ENCODE measurements at places on chromosomes 12 and 14.

- H3K36me3 ChIP-seq, result no peaks in the 10 kb centered on the region
- no peak overlapping the region for H3K4me3 ChIP-seq
Observed at GRCh38 chr12:52581481-52581880, 7.8 kb upstream of the KRT74 start.

DNA sequence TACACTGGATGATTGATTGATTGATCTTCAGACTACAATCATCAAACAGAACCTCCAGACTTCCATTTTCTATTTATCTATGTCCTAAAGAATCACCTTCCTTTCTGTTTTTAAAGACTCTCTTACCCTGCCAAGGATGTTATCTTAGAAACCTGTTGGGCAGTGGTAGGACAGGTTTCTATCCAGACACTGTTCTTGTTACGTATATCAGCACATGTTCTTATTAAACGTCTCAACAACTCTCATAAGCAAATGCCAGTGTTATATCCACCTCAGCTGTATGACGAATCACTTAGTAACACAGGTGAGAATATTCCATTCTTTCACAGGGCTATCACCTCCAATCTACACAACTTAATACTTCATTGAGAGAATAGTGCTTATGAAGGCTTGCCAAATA lies 40.2 kb upstream of the RPL10L start:
- no peak overlapping the region for H3K4me3 ChIP-seq
- H3K36me3 ChIP-seq, result no peaks in the 10 kb centered on the region
- H3K27me3 ChIP-seq, result no peaks in the 10 kb centered on the region

DNA sequence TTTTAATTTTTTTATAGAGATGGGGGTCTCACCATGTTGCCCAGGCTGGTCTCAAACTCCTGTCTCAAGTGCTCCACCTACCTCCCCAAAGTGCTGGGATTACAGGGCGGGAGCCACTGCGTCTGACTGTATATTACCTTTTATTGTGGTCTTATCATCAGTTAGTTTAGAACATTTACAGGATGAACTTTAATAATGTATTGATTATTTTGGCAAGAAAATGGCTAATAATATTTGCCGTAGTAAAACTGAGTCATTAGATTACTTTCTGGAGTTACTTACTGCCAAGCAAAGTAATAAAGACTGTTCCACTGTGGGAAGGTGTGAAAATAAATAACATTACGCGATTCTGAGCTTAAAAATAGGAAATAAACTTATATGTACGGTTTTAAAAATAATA lies 21.9 kb upstream of the KDM2B start:
- no peaks in the 10 kb centered on the region for H3K36me3 ChIP-seq
- no peaks in the 10 kb centered on the region for H3K27me3 ChIP-seq
- no peaks in the 10 kb centered on the region for H3K4me1 ChIP-seq
- H3K4me3 ChIP-seq, result no peak overlapping the region

- no peaks in the 10 kb centered on the region for H3K4me1 ChIP-seq
- H3K36me3 ChIP-seq, result peaks cover 14% of the 10 kb centered on the region
- H3K27ac ChIP-seq, result no peak overlapping the region
Observed at GRCh38 chr14:65027127-65027799, 40.6 kb downstream of the FNTB start.

DNA sequence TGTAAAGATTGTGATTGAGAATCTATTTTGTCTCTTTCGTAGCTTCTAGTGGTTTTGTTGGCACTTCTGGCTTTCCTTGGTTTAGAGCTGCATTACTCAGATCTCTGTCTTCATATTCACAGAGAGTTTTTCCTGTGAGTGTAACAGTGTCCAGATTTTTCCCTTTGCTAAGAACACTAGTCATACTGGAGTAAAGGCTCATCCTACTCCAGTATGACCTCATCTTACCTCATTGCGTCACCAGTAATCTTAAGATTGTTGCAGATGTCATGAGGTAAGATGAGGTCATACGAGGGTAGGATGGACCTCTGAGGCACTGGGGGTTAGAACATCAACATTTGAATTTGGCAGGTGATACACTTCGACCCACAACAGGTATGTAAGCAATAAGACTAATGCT lies 461.2 kb downstream of the FLRT2 start:
- no peak overlapping the region for H3K4me3 ChIP-seq
- H3K27ac ChIP-seq, result no peak overlapping the region
- no peaks in the 10 kb centered on the region for H3K4me1 ChIP-seq
- H3K27me3 ChIP-seq, result no peaks in the 10 kb centered on the region

DNA sequence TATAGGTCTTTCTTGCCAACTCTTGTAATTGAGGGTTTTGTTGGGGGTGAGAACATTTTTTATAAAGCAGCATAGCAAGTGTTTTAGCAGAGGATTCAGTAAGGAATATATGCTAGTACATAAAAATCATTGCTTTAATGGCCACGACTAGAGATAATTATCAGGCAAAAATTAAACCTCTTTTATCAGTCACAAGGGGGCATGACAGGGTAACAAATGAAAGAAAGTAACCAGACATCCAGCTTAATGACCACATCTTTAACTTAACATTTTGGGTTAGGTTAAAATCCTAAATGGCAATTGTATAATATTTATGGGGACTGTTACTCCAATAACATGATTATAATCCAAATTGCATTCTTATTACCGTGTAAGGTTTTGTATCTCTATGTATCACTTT lies 119.6 kb downstream of the LRRIQ1 start:
- H3K4me3 ChIP-seq, result no peak overlapping the region
- no peaks in the 10 kb centered on the region for H3K36me3 ChIP-seq
- no peak for DNase-seq
- no peaks in the 10 kb centered on the region for H3K4me1 ChIP-seq

- H3K4me1 ChIP-seq, result no peaks in the 10 kb centered on the region
- no peak for DNase-seq
- peaks cover 68% of the 10 kb centered on the region for H3K36me3 ChIP-seq
- no peak overlapping the region for H3K27ac ChIP-seq
- H3K27me3 ChIP-seq, result no peaks in the 10 kb centered on the region
- H3K4me3 ChIP-seq, result no peak overlapping the region
Observed at GRCh38 chr12:67302162-67302561, 33.0 kb downstream of the CAND1 start.

DNA sequence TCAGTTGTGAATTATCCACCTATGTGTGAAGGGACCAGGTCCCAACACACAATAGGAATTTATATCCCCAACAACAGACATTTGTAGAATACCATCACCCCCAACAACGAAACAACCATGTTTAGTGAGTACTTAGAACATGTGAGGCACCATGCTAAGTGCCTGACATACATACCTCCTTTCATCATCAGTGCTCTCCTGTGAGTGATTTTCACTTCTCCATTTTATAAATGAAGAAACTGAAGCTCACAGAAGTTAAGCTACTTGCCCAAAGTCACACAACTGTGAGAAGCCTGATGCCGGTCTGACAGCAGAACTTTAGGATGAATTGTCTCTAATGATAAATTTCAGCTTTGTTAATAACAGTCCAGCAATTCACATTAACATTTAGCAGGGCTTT lies 35.4 kb downstream of the SPTB start:
- H3K4me3 ChIP-seq, result no peak overlapping the region
- H3K27ac ChIP-seq, result no peak overlapping the region
- H3K27me3 ChIP-seq, result peaks cover 73% of the 10 kb centered on the region
- DNase-seq, result no peak
- peaks cover 7% of the 10 kb centered on the region for H3K4me1 ChIP-seq

- H3K27ac ChIP-seq, result no peak overlapping the region
- DNase-seq, result no peak
- no peaks in the 10 kb centered on the region for H3K4me1 ChIP-seq
- peaks cover 2% of the 10 kb centered on the region for H3K27me3 ChIP-seq
Observed at GRCh38 chr14:67018720-67019119, 170.5 kb upstream of the GARIN2 start.

DNA sequence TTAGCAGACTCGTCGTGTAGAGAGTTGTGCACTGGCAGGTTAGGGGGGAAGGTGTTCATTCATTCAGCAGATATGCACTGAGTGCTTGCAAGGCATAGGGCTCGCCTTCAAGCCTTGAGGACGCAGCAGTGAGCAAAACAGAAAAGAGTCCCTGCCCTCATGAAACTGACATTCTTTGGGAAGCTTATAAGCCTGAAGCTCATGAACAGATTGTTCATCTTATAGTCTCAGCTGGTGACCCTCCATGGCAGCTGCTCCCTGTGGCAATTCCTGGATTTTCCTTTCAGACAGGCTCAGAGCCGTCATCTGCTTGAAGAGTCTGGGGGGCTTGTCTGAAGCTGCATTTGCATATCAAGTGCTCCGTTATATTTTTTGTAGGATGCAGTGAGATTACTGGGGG lies 148.4 kb downstream of the PRKCH start:
- H3K27ac ChIP-seq, result no peak overlapping the region
- no peak for DNase-seq
- H3K4me3 ChIP-seq, result no peak overlapping the region
- H3K4me1 ChIP-seq, result peaks cover 84% of the 10 kb centered on the region

- DNase-seq, result no peak
- H3K4me1 ChIP-seq, result no peaks in the 10 kb centered on the region
- no peaks in the 10 kb centered on the region for H3K27me3 ChIP-seq
- no peak overlapping the region for H3K27ac ChIP-seq
- peaks cover 4% of the 10 kb centered on the region for H3K36me3 ChIP-seq
- H3K4me3 ChIP-seq, result no peak overlapping the region
Observed at GRCh38 chr12:19643635-19644034, 204.3 kb downstream of the AEBP2 start.

DNA sequence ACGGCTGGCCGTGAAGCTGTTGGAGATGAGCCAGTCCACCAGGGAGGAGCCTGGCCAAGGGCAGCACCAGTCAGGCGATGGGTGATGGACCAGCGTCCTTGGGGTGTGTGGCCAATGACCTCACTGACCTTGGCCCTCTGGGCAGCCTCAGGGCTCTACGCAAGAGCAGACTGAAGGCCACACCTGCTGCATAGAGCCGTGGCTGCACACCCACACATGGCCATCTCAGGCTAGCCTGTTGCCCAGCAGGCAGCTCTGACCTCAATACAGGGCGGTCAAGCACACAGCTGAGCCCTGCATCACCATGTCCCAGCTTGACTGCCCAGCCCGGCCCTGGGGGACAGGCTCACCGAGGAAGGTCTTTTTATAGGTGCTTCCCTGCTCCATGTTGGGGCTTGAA lies 19.2 kb downstream of the PLEK2 start:
- no peak overlapping the region for H3K4me3 ChIP-seq
- no peak for DNase-seq

- H3K27ac ChIP-seq, result no peak overlapping the region
- H3K27me3 ChIP-seq, result peaks cover 1% of the 10 kb centered on the region
- DNase-seq, result no peak
- peaks cover 37% of the 10 kb centered on the region for H3K4me1 ChIP-seq
- H3K36me3 ChIP-seq, result peaks cover 37% of the 10 kb centered on the region
Observed at GRCh38 chr12:68293347-68293746, 38.8 kb downstream of the MDM1 start.

- H3K36me3 ChIP-seq, result no peaks in the 10 kb centered on the region
- H3K27ac ChIP-seq, result no peak overlapping the region
- H3K4me1 ChIP-seq, result no peaks in the 10 kb centered on the region
- H3K27me3 ChIP-seq, result no peaks in the 10 kb centered on the region
- no peak overlapping the region for H3K4me3 ChIP-seq
Observed at GRCh38 chr14:104530646-104531045, 48.9 kb upstream of the C14orf180 start.

DNA sequence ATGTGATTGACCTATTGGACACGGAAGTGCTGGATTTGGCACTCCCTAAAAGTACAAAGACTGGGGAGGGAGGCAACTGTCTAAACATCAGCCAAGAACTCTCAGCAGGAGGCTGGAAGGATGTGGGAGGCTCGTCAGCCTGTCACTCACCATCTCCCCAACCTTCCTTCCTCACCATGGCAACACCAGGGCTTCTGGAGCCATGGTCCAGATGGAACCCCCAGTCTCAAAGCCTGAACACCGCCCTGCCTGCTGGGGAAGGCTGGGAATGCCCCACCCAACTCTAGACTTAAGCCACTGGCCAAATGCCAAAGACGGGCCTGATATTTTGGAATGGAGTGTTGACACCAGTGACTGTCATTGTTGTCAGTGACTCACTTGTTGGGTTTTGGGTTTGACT lies 55.3 kb downstream of the GALNT16 start:
- no peak overlapping the region for H3K27ac ChIP-seq
- peak; percentile 3 for DNase-seq
- H3K4me3 ChIP-seq, result no peak overlapping the region
- no peaks in the 10 kb centered on the region for H3K36me3 ChIP-seq

DNA sequence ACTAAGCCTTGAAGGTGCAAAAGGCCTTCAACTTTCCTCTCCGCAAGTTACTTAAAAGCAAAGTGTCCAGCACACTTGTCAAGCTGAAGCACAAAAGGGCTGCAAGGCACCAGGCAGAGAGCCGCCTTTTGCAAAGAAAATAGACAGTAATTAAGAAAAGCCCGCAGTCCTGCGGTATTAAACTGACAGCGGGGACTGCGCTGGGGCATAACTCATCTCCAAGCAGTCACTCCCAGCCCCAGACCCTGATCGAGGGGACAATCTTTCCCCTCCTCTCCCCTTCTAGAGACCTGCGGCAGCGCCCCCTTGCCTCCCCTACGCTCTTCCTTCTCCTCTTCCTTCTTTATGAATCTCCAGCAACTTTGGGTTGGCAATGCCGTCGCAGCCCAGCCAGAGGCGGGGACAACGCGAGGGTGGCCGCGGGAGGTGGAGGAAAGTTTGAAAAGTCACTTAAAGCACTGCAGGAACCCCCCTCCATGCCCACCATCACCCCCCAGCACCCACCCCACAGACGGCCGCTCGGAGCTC lies 200.9 kb upstream of the CAND1 start:
- H3K27ac ChIP-seq, result no peak overlapping the region
- no peaks in the 10 kb centered on the region for H3K36me3 ChIP-seq

- no peak overlapping the region for H3K4me3 ChIP-seq
- H3K36me3 ChIP-seq, result no peaks in the 10 kb centered on the region
- DNase-seq, result no peak
- H3K4me1 ChIP-seq, result peaks cover 17% of the 10 kb centered on the region
- H3K27me3 ChIP-seq, result no peaks in the 10 kb centered on the region
Observed at GRCh38 chr14:77657280-77657679, 40.8 kb upstream of the SPTLC2 start.

DNA sequence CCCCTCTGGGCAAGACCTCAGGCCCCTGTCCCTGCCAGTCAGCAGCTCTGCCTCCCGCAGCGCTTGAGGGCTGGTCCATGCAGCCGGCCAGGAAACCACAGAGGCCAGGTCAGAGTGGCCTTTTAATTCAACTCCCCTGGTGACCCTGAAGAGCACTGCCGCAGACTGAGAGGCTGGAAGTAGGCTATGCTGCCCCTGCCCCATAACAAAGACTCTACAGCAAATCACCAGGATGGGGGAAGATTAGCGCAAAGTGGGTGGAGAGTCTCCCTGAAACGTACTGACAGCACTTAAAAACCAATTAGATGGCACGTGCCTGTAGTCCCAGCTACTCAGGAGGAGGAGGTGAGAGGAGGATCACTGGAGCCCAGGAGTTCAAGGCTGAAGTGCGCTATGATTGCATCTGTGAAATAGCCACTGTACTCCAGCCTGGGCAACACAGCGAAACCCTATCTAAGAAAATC lies 70.5 kb downstream of the ITPK1 start:
- H3K27ac ChIP-seq, result peak overlapping the region; percentile 16
- peaks cover 52% of the 10 kb centered on the region for H3K4me1 ChIP-seq
- no peak overlapping the region for H3K4me3 ChIP-seq
- H3K27me3 ChIP-seq, result no peaks in the 10 kb centered on the region
- H3K36me3 ChIP-seq, result peaks cover 3% of the 10 kb centered on the region

GRCh38 chr14:50736932-50737419 lies 68.9 kb upstream of the SAV1 start:
- peaks cover 54% of the 10 kb centered on the region for H3K36me3 ChIP-seq
- H3K4me1 ChIP-seq, result peaks cover 48% of the 10 kb centered on the region
- DNase-seq, result peak; percentile 78
- peak overlapping the region; percentile 85 for H3K27ac ChIP-seq
- no peak overlapping the region for H3K4me3 ChIP-seq

GRCh38 chr12:71782017-71782416 lies 27.4 kb downstream of the RAB21 start:
- no peak overlapping the region for H3K27ac ChIP-seq
- H3K4me3 ChIP-seq, result no peak overlapping the region
- peaks cover 7% of the 10 kb centered on the region for H3K4me1 ChIP-seq
- no peaks in the 10 kb centered on the region for H3K27me3 ChIP-seq

Measured in activated CD8-positive, alpha-beta memory T cell treated with anti-CD3 and anti-CD28 coated beads, Interleukin-2, amount 10 ng/mL, durations not matched to agents 7 days and 5 days (primary cell).